ENCODE measurements at places on chromosomes 11 and 22. TPM values are rescaled to one million over a fixed set of nuclear protein-coding genes. Genes with fewer than 3 reads are reported as not detected.

DNA sequence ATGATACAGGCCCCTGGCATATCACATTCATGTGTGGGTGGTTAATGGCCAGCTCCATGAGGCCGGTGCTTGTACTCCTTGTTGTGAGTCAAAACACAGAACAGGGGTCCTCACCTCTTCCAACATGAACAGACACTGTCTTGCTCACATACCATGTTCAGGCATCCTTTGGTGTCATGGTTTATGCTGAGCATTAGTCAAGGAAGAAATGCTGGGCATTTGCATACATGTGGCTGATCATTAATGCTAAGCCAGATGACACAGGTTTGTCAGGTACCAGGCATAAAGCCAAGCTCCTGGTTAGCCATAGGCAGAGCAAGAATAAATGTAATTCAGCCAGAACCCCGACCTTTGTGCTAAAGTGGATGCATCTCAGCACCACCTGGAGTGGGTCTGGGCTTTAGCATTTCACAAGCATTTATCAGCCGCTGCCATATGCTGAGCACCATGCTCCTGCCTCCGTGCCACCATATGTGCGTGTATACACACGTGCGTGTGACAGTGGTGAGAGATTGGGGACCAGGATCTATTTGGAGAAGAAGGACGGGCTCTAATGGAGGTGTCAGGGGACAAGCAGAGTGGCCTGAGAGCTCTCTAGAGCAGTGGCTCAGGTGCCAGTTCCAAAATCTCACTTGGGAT, 55.0 kb downstream of the MICAL2 start:
- peaks cover 26% of the 10 kb centered on the region for H3K36me3 ChIP-seq
- H3K27ac ChIP-seq = peak overlapping the region; percentile 85
- DNase-seq = no peak

DNA sequence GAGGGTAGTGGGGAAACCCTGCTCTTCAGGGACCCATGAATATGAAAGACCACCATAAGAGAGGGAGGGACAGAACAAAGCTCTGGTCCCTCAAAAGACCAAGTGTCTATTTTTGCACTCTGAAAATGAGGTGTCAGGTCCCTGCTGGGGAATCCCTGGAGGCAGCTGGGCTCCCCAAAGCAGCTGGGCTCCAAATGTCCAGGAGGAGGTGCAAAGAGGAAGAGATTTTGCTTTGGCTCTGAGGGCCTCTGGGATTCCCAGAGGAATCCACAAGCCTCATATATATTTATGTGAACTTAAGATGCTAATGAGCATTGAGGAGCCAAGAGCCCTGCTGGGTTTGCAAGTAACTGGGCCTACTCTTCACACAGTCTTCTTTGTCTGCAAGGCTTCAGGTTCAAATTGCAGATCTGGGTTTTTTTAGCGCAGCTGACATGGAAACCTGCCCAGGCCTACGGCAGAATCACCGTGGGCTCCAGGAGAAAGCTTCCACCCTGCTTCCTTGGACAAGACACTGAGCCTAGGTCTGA, 26.0 kb downstream of the CLMP start:
- no peak overlapping the region for H3K27ac ChIP-seq
- peaks cover 4% of the 10 kb centered on the region for H3K4me1 ChIP-seq
- no peak overlapping the region for H3K4me3 ChIP-seq
- DNase-seq = no peak
- peaks cover 12% of the 10 kb centered on the region for H3K27me3 ChIP-seq

Gene CNIH2
- total RNA-seq = 0.49 TPM

DNA sequence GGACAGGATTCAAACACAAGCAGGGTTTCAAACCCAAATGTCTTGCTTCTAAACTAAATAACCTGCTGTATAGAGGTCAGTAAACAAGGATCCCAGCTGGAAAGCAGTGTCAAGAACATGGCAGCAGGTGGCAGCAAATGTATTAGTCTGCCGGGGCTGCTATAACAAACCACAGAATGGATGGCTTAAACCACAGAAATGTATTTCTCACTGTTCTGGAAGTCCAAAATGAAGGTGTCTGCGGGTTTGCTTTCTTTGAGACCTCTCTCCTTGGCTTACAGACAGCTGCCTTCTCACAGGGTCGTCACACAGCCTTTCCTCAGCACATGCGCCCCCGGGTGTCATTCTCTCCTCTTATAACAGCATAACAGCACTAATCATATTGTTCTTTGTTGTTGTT, 65.1 kb upstream of the LRRC55 start:
- H3K27ac ChIP-seq = no peak overlapping the region
- H3K36me3 ChIP-seq = no peaks in the 10 kb centered on the region
- no peaks in the 10 kb centered on the region for H3K27me3 ChIP-seq
- no peak overlapping the region for H3K4me3 ChIP-seq

DNA sequence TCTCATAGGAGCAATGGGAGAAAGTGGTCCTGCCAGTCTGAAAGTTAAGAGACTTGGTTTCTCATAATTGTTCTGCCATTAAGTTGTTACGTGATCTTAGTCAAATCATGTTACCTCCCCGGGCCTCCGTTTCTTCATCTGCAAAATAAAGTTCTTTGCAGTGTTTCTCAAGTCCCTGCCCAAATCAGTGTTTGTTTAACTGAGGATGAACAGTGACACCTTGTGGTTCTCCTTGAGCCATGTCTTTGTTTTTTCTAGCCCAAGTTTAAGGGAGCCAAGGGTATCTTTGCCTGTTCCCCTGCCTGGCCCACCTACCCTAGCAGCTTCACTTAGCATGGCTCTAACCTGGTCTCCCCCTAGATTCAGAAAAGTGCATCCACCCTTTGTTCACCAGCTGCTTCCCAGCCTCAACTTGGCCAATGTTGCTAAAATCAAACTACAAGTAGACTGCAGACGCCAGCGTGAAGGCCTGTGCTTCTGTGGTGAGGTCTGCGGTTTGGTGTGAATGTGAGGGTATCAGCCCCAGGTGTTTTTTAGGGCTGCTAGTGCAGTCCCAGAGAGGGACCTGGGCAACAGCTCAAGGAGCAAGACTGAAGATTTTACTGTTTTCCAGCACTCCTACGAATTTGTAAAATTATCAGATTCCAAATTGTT, 35.5 kb downstream of the FZD4 start:
- no peaks in the 10 kb centered on the region for H3K36me3 ChIP-seq
- H3K27me3 ChIP-seq = no peaks in the 10 kb centered on the region

GRCh38 chr11:11884774-11885481, 43.2 kb downstream of the USP47 start:
- H3K27me3 ChIP-seq = no peaks in the 10 kb centered on the region
- H3K4me1 ChIP-seq = no peaks in the 10 kb centered on the region
- no peak overlapping the region for H3K4me3 ChIP-seq
- H3K36me3 ChIP-seq = peaks cover 72% of the 10 kb centered on the region
- no peak overlapping the region for H3K27ac ChIP-seq

GRCh38 chr11:44559207-44559939, 6.1 kb upstream of the CD82 start:
- H3K4me3 ChIP-seq = no peak overlapping the region
- peaks cover 17% of the 10 kb centered on the region for H3K4me1 ChIP-seq

DNA sequence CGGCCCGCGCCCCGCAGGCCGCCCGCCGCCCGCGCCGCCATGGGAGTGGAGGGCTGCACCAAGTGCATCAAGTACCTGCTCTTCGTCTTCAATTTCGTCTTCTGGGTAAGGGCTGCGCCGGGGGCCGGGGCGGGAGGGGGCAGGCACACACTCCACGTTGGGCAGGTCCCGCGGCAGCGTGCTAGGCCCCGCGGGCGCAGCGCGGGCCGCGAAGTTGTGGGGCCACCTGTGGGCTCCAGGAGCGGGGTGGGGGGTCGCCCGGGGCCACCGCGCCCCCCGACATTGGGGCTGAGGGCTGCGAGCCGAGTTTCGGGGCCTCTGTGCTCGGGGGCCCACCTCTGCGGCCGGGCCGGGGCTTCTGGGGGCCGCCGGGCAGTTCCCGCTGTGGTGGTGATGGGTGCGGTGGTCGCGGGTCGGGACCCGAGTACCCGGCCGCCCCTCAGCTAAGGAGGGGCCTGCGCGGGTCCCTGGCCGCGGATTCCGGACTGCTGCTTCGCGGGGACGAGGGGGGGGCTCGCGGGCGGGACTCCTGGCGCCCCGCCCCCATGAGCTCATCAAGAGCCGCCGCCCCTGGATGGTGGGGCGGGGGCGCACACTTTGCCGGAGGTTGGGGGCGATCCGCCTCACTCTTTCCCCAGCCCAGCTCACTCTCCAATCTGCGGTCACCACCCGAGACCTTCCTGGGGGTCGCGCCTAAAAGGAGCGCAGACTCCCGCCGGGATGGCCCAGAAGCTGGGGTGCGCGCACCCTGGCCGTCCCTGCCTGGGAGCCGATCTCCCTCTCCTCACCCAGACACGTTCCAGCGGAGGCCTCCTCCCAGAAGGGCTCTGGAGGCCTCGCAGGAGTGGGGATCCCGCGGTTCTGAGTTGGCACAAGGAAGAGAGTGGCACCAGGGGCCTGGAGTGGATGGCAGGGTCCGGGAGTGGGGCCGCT, 667 bp downstream of the CD81 start:
- peak overlapping the region; percentile 99 for H3K27ac ChIP-seq
- H3K4me1 ChIP-seq = peaks cover 45% of the 10 kb centered on the region
- no peaks in the 10 kb centered on the region for H3K27me3 ChIP-seq
- DNase-seq = peak; percentile 73
- peak overlapping the region; percentile 99 for H3K4me3 ChIP-seq
- no peaks in the 10 kb centered on the region for H3K36me3 ChIP-seq

- no peaks in the 10 kb centered on the region for H3K36me3 ChIP-seq
- no peak overlapping the region for H3K4me3 ChIP-seq
- no peaks in the 10 kb centered on the region for H3K27me3 ChIP-seq
- H3K4me1 ChIP-seq = no peaks in the 10 kb centered on the region
- DNase-seq = no peak
Measured at GRCh38 chr11:84193706-84194105, 907.5 kb upstream of the CCDC90B start.

- DNase-seq = no peak
- H3K4me1 ChIP-seq = peaks cover 24% of the 10 kb centered on the region
- peak overlapping the region; percentile 98 for H3K27ac ChIP-seq
- H3K36me3 ChIP-seq = no peaks in the 10 kb centered on the region
- H3K27me3 ChIP-seq = no peaks in the 10 kb centered on the region
Measured at GRCh38 chr11:114291381-114291780, 4.8 kb upstream of the NNMT start.

DNA sequence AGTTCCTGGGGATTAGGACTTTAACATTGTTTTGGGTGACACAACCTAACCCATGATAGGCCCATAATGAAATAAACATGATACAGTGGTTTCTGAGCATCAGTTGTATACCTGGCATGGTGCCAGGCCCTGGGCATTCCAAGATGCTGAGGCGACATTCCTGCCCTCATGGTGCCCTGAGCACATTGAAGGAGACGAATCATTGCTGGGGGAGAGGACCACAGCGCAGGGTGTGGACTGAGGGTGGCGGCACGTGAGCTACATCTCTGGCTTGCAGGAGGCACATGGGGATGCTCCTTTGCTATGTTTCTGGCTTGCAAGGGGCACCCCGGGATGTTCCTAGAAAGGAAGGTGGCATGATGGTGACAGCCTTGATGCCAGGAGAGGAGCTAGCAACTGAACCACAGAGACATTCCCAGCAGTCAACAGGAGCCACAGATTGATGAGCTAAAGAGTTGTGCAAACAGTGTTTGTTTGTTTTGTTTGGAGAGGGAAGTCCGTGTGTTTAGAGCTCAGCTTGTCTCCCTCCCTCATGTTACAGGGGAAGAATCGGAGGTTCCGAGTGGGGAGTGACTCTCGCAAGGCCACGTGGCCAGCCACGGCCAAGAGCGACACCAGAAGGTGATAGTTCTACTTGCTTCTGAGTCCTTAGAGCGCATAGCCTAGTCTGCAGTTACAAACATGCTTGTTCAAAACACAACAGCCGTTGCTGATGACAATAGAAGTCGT, 106.4 kb downstream of the MIAT start:
- no peaks in the 10 kb centered on the region for H3K27me3 ChIP-seq
- no peaks in the 10 kb centered on the region for H3K4me1 ChIP-seq
- H3K36me3 ChIP-seq = no peaks in the 10 kb centered on the region
- no peak for DNase-seq
- no peak overlapping the region for H3K4me3 ChIP-seq

Gene SERPING1
- total RNA-seq = 76.0 TPM

Gene ATP5MG
- 773 TPM for total RNA-seq

Gene SBF2
- total RNA-seq = 20.3 TPM

DNA sequence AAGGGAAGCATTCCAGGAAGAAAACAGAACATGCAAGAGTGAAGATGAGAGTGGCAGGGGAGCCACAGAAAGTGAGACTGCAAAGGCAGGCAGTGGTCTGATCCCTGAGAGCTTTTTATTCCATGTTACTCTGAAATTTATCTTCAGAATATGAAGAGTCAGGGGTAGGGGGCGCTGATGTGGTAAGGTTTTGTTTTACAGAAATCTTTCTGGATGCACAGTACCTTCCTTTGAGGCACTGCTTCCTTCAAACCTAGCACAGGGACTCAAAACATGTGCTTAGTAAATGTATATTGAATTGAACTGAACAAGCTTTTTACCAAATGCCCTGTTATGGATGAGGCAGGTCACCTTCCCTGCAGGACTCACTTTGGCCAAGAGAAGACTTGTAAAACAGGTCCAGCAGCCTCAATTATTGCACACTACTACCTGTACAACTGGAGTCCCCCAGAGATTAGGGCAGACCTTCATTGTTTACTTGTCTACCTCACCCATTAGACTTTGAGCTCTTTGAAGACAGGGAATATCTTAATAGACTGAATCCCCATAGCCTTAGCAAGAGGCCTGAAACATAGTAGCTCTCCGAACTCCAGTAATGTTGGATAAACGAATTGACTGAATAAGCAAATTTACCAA, 2.2 kb downstream of the PAK1 start:
- H3K27me3 ChIP-seq = no peaks in the 10 kb centered on the region
- no peak for DNase-seq
- peaks cover 20% of the 10 kb centered on the region for H3K4me1 ChIP-seq
- no peaks in the 10 kb centered on the region for H3K36me3 ChIP-seq
- H3K4me3 ChIP-seq = no peak overlapping the region

Gene OR56A1
- total RNA-seq = not detected

Gene ASCL3
- total RNA-seq = not detected

DNA sequence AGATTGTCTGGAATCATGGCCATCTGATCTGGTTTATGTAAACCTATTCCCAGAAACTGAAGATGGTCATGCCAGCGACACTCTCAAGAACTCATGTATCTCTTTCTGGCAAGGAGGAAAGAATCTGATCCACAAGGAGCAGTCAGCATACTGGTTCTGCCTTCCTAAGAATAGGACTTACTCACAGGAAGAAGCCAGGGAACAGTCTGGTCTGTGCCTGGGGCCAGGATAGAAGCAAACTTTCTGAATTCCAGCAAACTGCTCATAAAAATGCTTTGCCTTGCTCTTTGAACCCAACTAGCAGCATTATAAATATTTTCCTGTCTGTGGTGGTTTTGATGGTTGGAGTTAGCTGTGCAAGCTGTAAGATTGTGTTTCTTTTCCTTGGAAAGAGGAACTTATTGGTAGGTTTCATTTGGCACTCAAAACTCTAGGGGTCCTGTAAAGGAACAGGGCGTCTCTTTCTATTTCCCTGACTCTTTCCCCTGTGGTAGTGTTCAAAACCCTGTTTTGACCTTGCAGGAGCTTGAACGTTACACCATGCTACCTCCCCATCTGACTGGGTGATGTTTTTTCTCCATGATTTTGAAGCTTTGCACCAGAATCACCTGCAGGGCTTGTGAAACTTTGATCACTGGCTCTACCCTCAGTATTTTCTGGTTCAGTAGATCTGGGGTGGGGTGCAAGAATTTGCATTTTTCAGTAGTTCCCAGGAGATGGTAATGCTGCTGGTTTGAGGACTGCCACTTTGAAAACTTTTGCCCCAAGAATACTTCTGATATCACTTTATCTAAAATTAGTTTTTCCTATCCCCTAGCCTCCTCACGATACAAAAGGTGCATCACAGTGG, 627.8 kb upstream of the ANO5 start:
- H3K27me3 ChIP-seq = no peaks in the 10 kb centered on the region
- no peak overlapping the region for H3K27ac ChIP-seq
- no peaks in the 10 kb centered on the region for H3K4me1 ChIP-seq
- H3K4me3 ChIP-seq = no peak overlapping the region
- H3K36me3 ChIP-seq = no peaks in the 10 kb centered on the region

All from heart right ventricle (tissue), 16 donors.